ENCODE measurements at places on chromosomes 7 and 10. TPM values are rescaled to one million over a fixed set of nuclear protein-coding genes. Genes with fewer than 3 reads are reported as not detected.

- no peak for DNase-seq
Measured at GRCh38 chr7:146926841-146927240, 810.2 kb downstream of the CNTNAP2 start.

DNA sequence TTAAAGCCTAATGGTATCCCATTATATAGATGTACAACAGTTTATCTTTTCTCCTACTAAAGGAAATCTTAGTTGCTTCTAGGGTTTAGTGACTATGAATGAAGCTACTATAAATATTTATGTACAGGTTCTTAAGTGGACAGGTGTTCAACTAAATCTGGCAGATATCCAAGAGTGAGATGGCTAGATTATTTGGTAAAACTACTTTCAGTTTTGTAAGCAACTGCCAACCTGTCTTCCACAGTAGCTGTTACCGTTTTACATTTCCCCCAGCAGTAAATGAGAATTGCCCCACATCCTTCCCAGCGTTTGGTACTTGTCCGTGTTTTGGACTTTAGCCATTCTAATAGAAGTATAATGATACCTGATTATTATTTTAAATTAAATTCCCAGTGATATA, 144.9 kb upstream of the MAGI2 start:
- DNase-seq = no peak

GRCh38 chr7:136741941-136742340, 126.5 kb upstream of the CHRM2 start:
- DNase-seq = no peak

DNA sequence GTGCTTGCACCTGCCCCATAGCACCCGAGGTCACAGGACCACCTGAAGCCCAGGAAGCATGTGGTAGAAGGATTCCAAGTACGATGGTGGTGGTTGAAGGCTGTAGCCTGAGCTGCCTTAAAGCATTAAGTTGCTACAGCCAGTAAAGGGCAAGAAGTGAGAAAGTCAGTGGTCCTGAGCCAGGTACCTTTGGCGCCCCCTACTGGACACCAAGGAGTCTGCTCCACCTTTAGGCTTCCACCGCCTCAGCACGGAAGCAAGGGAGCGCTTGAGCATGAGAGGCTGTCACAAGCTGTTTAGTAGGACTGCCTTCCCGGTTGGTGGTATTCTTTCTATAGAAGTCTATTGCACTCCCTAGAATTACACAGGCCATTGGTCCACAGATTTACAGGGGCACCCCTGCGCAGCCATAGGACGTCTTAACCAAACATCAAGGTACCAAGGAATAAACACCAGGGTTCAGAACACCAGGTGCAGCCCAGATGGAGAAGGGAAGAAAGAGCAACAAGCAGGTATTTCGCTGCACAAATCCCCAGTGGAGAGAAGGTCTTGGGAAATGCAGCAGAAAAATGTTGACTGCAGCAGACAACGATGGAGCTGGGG, 2.2 kb downstream of the CRTAC1 start:
- DNase-seq = peak; percentile 19

Gene CNNM1
- polyA plus RNA-seq = 0.83 TPM

DNA sequence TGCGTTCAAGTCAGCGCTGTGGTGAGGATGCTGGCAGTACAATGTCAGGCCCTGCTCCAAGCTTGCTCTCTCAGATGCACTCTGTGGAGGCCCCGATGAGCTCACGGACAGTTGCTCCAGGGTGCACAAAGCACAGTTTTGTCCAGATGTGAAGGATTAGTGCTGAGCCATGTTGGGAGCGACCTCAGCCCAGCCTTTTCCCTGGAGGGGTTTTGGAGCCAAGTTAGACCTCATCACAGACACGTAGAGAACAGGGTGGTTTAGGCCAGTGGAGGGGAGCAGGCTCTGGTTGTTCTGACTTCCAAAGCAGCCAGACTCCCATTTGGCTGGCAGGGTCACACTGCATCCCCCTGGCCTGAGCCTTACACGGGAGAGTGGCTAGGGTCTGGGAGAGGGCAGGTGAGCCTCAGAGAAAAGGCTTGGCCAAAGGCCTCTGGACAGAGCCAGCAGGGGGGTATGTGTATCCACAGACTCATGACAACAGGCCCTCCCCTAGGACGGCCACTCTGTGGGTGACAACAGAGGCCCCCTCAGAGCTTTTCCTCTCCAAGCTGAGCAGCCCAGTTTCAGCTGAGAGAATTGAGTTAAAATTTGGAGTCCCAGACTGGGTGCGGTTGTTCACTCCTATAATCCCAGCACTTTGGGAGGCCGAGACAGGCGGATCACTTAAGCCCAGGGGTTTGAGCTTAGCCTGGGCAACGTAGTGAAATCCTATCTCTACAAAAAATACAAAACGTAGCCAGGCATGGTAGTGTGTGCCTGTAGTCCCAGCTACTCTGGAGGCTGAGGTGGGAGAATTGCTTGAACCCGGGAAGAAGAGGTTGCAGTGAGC, 4.7 kb downstream of the PLAC9 start:
- no peak for DNase-seq

DNA sequence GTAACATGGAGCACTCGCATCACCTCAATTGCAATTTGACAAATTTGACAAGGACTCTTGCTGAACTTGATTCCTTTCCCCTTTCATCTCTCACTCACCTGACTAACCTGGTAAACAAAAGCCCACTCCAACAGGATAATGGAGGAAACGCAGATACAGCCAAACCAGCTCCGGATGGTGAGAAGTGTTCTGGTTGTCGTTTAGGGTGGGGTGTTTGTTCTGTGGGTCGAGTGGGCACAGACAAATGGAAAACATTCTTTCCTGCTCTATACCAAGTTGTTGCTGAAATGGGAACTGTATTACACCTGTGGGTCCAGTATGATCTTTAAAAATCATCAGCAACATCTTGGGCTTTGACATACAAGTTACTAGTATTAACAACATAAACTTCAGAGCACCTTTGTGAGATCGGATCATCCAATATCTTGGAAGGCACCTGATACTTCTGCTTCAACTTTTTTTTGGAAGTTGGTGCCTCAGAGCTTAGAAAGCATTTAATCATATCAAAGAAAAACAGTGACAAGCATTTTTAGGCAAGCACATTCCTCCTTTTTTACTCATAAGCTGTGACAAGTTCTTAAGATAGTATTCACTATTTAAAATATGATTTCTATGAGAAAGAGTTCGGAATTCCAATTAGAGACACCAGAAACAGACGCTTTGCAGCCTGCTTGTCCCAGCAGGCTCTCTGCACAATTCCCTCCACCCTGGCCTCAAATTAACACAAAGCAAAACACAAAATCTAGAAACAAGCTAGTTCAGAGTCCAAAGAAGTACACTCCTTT, 58.1 kb downstream of the CCDC186 start:
- no peak for DNase-seq

DNA sequence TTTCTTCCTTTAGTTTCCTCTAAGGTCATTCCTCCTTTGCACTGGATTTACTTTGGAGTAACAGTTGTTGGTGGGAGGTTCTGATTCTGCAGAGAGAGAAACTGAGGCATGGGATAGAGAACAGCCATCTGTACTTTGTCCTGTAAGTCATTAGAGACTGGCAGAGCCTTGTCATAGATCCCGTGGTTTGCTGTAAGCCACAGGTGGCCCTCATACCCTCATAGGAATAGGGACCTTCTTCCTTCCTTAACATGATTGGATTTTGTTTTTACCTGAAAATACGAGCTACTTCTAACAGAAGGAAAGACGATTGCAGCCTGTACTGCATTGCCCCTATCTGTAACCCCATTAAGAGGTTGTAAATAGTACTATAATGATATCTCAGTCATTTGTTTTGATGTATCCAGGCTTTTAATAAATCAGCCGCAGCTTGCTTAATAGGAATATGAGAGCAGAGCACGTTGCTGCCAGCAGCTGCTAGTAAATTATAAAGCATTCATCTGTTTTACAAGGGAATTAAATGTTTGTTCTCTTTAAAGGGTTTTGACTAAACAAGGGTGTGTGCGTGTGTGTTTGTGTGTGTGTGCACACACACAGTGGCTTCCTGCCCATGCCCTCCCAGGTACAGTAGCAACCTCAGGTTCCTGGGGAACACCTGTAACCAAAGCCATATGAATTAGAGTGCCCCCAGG, 249.8 kb downstream of the AUTS2 start:
- DNase-seq = no peak

Gene DCLRE1C
- polyA plus RNA-seq = 4.1 TPM

- no peak for DNase-seq
Measured at GRCh38 chr10:73803680-73804286, 7.6 kb downstream of the NDST2 start.

GRCh38 chr7:52691257-52691656, 344.2 kb upstream of the POM121L12 start:
- DNase-seq = no peak

All from keratinocyte (primary cell).